Activated naive CD8-positive, alpha-beta T cell treated with anti-CD3 and anti-CD28 coated beads, Interleukin-2, amount 10 ng/mL, durations not matched to agents 7 days and 5 days (primary cell): ENCODE measurements at places on chromosomes 13 and 19.

GRCh38 chr19:18898081-18898606, 2.2 kb upstream of the CERS1 start:
- H3K4me3 ChIP-seq: no peak overlapping the region
- peaks cover 30% of the 10 kb centered on the region for H3K27me3 ChIP-seq
- H3K36me3 ChIP-seq: peaks cover 6% of the 10 kb centered on the region
- H3K4me1 ChIP-seq: peaks cover 6% of the 10 kb centered on the region
- DNase-seq: no peak

- H3K27ac ChIP-seq: no peak overlapping the region
- H3K4me3 ChIP-seq: no peak overlapping the region
- no peaks in the 10 kb centered on the region for H3K27me3 ChIP-seq
- no peaks in the 10 kb centered on the region for H3K4me1 ChIP-seq
Measured at GRCh38 chr19:38039966-38040365, 133.0 kb downstream of the SIPA1L3 start.

- no peaks in the 10 kb centered on the region for H3K27me3 ChIP-seq
- DNase-seq: no peak
- peaks cover 7% of the 10 kb centered on the region for H3K4me1 ChIP-seq
- no peaks in the 10 kb centered on the region for H3K36me3 ChIP-seq
- no peak overlapping the region for H3K4me3 ChIP-seq
Measured at GRCh38 chr13:100470866-100471505, 117.6 kb downstream of the GGACT start.

GRCh38 chr19:49017666-49018351, 918 bp upstream of the LHB start:
- H3K27ac ChIP-seq: no peak overlapping the region
- peaks cover 22% of the 10 kb centered on the region for H3K4me1 ChIP-seq
- H3K4me3 ChIP-seq: peak overlapping the region; percentile 81

DNA sequence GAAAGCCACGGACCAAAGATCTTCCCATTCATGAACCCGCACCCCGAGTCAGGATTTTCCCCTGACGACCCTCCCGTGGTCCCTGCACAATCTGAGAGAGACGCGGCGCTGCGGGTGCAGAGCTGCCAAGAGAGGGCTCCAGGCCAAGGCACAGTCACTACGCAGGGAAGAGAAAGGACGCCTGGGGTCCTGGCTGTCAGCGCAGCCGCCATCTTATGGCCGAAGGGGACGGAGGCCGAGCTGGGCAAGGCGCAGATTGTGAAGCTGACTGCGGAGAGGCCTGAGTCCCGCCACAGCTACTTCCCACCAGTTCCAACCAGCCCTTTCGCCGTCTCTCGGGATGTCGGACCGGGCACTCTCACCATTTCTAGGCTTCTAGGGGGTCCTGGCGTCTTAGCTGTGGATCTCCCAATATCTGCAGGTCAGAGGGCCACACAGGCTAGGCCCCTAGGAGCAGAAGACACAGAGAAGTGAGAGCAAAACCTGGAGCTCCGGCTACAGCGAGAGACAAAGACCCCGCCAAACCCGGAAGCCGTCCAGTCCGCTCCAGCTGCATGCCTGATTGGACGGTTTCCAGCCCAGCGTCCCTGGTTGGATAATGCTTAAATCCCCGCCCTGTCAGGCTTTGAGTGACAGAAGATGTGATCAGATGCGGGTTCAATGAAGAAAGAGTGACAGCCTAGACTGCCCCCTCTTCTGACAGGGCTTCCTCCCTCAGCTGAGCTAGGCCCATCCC, at the start of gene ZNF100:
TSS of gene ZNF100 (minus strand) at position 515 of the 736 bp plus-strand sequence. CDS start at position 365, 150 bp downstream.
- no peaks in the 10 kb centered on the region for H3K27me3 ChIP-seq
- DNase-seq: peak; percentile 81
- peak within 1 kb of the TSS; percentile 96 for H3K27ac ChIP-seq
- peaks cover 15% of the 10 kb centered on the region for H3K4me1 ChIP-seq

DNA sequence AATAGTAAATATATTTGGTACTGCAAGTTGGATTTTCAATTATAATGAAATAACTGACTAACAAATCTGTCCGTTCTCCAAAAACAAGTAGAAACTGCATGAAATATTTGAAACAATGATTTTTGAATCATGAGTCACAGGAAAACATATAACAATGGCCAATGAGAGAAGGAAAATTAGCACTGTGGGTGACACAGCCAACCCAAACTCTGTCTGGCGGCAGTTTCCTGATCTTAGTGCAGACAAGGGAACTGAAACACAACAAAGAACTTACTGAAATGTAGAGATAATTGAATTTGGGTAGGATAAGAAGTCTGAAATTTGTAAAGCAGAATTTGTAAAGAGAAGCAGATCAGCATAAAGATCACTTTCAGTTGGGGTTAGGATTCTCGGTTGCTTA, 2743.3 kb upstream of the PCDH20 start:
- no peaks in the 10 kb centered on the region for H3K36me3 ChIP-seq
- no peak overlapping the region for H3K4me3 ChIP-seq
- H3K27me3 ChIP-seq: no peaks in the 10 kb centered on the region
- DNase-seq: no peak

- H3K4me3 ChIP-seq: no peak overlapping the region
- peaks cover 1% of the 10 kb centered on the region for H3K36me3 ChIP-seq
- DNase-seq: no peak
- H3K27me3 ChIP-seq: no peaks in the 10 kb centered on the region
- no peak overlapping the region for H3K27ac ChIP-seq
Measured at GRCh38 chr19:38043649-38044144, 136.7 kb downstream of the SIPA1L3 start.

- no peaks in the 10 kb centered on the region for H3K4me1 ChIP-seq
- peaks cover 5% of the 10 kb centered on the region for H3K27me3 ChIP-seq
- H3K27ac ChIP-seq: no peak overlapping the region
- no peaks in the 10 kb centered on the region for H3K36me3 ChIP-seq
Measured at GRCh38 chr13:91240341-91240740, 107.1 kb upstream of the MIR17HG start.

DNA sequence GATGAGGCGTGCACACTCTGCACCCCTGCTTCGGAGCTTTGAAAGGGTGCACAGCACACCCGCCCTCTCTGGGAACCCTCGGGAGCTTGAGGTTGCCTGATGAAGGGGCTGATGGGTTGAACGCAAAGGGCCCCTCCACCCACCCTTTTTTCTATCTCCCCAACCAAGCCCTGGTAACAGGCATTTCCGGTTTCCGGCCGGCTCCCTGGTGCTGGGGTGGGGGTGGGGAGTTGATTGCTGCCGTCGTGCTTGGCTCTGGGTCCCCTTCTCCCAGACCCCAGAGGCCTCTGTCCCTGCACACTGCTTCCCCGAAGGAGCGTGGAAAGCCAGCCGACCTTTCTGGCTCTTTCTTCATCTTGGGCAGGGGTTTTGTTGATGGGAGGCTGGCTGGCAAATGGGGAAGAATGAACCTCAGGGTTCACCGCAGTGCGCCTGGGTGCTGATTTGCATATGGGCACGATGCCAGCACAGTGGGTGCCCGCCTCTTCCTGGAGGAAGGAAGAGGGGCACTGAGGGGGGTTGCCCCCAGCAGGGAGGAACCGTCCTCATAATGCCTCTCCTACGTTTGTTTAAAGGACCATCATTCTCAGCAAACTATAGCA, 29.1 kb downstream of the VAV1 start:
- H3K36me3 ChIP-seq: peaks cover 24% of the 10 kb centered on the region
- peak overlapping the region; percentile 93 for H3K27ac ChIP-seq
- peak overlapping the region; percentile 86 for H3K4me3 ChIP-seq
- H3K27me3 ChIP-seq: no peaks in the 10 kb centered on the region

GRCh38 chr19:11141937-11142527, 13.6 kb downstream of the SPC24 start:
- DNase-seq: no peak
- peaks cover 2% of the 10 kb centered on the region for H3K27me3 ChIP-seq
- H3K4me3 ChIP-seq: no peak overlapping the region
- H3K4me1 ChIP-seq: peaks cover 14% of the 10 kb centered on the region
- H3K27ac ChIP-seq: no peak overlapping the region

GRCh38 chr13:70080012-70080411, 27.6 kb upstream of the ATXN8OS start:
- H3K4me3 ChIP-seq: no peak overlapping the region
- H3K4me1 ChIP-seq: no peaks in the 10 kb centered on the region
- no peak overlapping the region for H3K27ac ChIP-seq
- H3K27me3 ChIP-seq: no peaks in the 10 kb centered on the region
- DNase-seq: no peak

DNA sequence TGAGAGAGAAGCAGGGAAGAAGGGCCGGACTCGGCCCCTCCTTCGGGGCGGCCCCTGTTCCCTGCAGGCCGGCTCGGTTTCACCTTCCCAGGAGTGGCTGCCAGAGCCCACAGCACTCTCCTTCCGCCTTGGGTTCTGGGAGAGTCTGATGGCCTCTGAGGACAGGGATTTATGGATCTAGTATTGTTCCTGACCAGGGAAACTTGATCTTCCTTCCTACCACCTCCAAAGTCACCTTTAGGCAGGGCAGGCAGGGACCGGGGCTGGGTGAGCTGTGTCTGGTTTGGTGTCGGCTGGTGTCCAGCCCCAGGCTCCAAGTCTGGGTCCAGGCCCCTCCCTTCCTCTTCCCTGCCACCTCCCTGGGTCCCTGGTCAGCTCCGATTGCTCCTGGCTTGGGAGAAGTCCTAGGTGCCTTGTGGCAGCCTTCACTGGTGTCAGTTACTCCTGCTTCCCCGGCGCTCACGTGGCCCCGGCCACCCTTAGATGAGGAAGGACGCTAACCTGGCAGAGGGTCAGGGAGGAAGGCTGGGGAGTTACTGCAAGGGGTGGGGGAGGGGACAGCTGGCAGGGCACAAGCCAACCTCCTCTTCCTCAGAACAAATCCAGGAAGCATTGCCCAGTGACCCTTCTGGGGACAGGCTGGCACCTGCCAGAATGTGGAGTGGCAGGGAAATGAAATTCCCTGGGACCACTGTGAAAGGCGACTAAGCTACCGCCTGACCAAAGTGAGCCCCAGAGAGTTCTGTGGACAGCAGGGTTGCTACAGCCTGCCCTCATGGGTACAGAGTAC, 18.8 kb downstream of the RFX1 start:
- H3K4me3 ChIP-seq: peak overlapping the region; percentile 69
- peak overlapping the region; percentile 98 for H3K27ac ChIP-seq
- peaks cover 51% of the 10 kb centered on the region for H3K4me1 ChIP-seq
- DNase-seq: peak; percentile 43
- H3K36me3 ChIP-seq: peaks cover 15% of the 10 kb centered on the region
